ENCODE measurements at places on chromosomes 6 and 20.
A peak's percentile ranks its signal among the peaks of the same experiment; 100 is the strongest.

DNA sequence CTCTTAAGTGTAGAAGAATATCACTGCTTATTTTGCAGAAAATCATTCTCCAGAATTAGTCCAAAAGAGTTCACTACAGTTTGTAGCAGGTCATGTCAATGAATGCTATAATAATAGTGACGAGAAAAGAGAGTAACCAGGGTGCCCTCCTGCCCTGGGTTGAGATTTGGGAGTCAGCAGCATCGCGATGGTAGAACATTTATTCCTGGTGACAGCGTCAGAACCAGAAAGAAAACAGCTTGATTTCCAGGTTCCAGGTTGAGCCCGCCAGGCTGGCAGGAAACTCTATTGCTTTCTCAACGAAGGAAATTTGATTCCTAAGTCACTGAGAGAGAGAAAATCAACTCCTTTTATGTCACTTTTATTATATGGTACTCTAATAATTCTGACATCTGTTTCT, 550.3 kb downstream of the QKI start:
- no peak for DNase-seq

DNA sequence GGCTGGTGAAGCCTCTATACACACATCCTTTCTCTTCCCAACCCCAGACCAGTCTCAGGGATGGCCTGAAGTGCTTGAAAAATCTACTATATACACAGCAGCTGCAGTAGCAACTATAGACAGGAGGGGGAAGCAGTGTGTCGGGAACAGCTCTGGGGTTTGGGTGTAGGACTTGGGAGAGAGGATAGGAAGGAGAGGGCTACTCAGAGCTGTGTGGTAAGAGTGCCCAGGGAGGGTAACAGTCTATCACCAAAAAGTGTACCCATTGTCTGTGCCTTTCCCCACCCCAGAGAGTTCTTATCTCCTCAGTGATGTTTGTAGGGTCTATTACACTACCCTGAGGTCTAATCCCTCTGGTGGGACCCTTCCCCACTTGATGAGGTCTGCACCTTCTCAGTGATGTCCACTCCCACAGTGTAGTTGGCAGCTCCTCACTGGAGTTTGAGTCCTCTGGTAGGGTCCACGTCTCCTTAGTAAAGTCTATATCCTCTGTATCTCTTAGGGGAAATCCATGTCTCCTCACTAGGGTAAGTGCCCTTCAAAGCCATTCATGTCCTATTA, 1.5 kb upstream of the GGT7 start:
- peak; percentile 89 for DNase-seq

- no peak for DNase-seq
Measured at GRCh38 chr20:11195169-11195568, 521.4 kb upstream of the JAG1 start.

DNA sequence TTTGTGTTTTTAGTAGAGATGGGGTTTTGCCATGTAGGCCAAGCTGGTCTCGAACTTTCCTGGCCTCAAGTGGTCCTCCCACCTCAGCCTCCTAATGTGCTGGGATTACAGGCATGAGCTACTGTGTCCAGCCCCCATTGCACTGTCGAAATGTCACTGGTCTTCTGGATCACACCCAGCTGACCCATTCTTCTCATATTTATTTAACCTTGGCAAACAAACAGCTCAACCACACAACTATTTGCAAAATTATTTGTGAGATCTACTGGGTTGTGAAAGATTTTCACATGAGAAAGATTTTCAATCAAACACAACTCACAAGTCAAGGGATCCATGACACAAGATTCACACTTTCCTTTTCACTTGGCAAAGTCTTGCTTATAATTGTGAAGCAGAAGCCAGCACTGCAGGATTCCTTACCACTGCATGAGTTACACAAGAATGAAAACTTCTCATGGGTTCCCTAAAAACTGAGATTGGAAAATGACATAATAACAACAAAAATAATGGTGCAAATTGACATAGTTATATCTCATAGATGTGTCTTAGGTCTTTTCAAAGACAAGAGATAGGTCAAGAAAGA, 2.0 kb upstream of the CST9L start:
- DNase-seq, result no peak

DNA sequence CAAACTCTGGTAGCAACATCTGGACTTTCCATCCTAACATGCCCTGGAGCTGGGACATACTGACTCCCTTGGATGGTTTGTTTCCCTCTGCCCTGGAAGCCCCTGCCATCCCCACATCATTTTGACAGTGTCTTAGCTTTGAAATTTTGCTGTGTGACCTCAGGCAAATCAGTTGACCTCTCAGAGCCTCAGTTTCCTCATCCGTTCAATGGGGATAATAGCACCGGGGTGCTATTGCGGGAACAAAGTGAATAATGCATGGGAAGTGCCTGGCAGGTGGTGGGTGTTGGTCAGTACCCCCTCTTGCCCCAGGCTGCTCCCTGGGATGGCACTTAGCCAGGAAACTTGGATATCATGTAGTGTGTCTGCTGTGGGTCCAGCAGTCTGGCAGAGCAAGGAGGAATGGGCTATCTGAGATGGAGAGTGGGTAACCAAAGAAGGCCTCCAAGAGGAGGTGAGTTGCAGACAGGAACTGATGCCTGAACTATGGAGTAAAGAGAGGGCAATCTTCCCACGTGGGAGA, 88.6 kb downstream of the MRPL14 start:
- DNase-seq, result no peak

DNA sequence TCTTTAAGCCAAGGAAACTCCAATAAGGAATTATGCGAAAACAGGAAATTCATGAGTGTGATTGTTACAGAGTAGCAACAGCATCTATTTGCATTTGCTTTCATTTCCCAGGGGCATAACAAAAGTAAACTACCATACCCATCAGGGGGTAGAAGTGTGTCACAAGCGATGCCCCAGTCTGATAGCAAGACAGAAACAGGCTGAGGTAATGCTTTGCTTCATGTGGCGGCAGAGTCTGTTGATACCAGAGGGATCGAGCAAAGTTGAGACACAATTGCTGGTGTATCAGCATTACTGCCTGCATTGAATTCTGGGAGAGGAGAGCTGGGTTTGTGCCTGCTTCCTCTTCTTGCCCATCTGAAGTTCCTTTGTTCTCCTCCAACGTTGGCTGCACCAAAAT, 51.2 kb upstream of the LYRM2 start:
- peak; percentile 92 for DNase-seq

All from globus pallidus (tissue), 1 donor.